ENCODE measurements at places on chromosomes 2 and 18.
A peak's percentile ranks its signal among the peaks of the same experiment; 100 is the strongest.

DNA sequence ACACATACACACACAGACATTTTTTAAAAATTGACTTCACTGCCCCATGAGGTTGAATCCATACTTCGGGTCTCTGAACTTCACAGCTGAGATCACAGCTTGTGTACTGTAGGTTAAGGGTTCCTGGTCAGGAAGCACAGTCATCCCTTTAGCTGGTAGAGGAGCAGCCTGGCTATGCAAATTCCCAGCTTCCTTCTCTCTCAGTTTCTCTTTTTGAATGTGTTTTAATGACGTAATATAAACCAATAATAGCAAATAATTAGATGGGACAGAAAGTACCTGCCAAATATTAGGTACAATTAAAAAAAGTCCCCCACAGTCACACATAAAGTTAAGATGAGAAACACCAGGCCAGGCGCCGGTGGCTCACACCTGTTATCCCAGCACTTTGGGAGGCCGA, 178.7 kb downstream of the ZNF385B start:
- no peak for DNase-seq

DNA sequence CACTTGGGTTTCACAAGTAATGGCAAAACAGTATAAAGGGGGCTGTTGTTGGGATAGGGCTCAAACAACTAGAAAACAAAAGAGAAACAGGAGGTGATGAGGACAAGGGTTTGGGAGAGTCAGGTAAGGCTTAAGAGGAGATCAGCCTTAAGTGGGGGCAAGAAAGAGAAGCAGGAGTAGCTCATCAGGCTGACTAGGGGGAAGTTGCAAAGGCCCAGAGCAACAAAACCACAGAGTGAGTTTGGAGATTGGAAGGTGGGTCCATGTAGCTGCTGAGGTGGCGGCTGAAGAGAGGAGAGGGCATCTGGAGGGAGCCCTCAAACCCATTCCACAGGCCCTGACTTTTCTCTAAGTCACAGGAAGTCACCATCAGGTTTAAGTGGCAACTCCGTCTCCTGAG, 126.0 kb downstream of the MREG start:
- no peak for DNase-seq

DNA sequence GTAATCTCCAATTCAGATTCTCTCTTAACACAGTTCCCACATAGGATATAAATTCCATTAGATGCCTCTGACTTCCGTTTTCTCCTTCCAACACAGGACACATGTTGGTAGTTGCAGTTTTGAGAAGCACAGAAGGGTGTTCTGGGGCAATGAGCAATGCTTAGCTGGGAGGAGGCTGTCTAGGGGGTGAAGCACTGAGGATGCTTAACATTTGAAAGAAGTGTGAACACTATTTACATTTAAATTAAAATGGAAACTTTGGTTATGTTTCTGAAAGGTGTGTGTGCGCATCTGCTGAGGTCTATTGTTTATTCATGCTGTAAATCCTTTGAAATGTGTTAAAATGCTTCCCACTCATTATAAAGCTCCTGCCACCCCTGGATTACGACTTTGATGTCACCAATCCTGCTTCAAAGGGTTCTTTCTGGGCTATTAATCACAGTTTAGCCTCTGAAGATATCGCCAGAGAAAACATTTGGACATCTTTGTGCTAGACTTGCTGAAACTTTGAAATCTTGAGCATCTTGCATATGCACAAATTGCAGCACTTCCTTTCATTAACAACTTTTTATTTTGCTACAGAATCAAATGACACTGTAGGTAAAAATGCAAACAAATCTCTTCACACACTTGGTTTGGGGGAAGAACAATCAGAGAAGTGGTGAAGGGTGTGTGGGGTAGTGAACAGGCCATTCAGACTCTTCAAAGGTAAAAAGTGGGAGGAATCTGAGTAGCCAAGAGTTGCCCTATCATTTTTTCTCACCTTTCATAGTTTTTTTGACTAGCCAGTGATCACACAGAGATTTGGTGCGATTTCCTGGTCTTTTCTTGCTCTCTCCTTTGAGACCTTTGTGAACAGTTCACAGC, 258.4 kb downstream of the MYO3B start:
- DNase-seq = no peak

DNA sequence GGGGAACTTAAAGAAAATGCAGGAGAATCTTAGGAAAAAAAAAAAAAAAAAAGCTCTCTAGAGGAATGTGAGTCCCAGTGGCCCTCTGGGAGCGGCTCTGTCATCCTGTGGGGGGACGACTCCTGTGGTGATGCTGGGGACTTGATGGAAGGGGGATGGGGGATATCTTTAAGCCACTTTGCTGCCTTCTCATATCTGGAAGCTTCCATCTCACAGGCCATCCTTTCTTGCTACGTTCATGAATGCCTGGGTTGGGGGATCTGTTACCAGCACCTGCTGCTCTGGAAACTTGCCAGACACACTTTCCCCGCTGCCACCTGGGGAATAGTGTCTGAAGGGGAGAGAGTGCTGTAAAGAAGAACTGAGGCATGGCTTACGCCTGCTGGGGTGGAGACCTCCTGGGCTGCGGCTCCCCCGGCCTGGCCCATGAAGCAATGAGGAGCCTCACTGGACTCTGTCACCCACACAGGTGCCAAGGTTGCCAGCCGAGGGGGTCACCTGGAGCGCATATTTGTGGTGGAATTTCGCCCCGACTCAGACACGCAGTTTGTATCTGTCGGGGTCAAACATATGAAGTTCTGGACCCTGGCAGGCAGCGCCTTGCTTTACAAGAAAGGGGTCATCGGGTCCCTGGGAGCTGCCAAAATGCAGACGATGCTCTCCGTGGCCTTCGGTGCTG, 92.8 kb downstream of the RTN4 start:
- DNase-seq = no peak

GRCh38 chr2:21220930-21221329, 97.2 kb downstream of the TDRD15 start:
- no peak for DNase-seq

- DNase-seq = no peak
Observed at GRCh38 chr2:54227798-54228197, 28.2 kb downstream of the TSPYL6 start.

DNA sequence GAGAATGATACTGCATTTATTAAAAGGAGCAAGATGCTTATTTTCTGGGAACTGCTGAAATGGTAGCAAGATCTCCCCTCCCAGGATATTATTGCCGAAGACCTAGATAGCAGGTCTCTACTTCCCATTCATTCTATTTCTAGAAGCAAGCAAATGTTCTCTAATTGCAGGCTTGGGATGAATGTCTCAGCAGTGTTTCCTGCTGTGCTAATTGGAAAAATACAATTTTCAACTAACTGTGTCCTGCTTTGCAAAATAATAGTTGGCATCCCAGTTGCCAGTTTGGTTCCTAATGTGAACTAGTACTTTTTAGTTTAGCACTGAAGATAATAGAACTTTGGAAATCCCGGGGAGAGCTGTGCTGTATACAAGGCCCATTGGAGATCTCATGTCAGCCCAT, 26.1 kb downstream of the SLC20A1 start:
- no peak for DNase-seq

DNA sequence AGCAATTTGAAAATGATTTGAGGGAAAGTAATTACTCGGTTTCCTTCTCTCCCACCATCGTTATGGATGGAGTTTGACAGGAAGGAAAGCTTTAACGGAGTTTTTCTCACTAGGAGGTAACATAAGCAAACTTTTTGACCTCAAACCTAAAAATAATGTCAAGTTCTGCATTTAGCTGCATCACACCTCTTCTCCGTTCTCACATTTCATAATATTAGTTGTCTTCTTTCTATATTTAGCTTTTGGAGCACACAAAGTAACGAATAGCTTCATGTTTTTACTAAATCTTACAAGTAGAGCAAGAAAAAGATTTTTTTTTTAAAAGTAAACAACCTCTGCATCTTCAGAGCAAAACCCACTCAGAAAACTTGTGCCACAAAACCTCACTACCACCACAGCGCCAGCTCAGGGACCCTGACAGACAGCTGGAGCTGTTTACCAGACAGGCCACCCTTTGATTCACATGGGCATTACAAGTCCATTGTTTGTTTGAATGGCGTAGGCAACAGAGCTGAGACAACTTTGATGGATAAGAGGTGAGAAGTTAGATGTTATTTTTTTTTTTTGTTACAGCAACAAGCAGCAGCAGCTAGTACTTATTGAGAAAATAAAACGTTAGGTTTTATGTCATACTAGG, 21.9 kb upstream of the ICOS start:
- peak; percentile 34 for DNase-seq

DNA sequence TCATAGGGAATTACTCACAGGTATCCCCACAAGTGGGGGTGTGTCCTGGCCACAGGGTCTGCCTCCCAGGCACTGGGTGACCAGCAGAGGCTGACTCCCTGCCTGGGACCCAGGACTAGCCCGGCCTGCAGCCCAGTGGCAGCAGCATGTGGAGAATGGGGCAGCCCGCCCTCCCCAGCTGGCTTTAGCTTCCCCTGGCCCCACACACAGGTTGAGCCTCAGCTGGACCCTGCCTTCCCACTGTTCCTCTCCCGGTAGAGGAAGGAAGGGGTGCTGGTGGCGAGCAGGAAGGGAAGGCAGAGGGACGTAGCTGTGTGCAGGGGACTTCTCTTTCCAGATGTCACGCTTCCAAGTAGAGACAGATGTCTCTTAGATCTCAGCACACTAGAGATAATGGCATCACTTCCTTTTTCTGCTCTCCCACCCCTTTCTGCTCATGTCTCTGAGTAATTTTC, 51.4 kb downstream of the EMILIN2 start:
- DNase-seq = peak; percentile 82

- DNase-seq = peak; percentile 80
Observed at GRCh38 chr2:164737612-164738081, 104.0 kb downstream of the COBLL1 start.

GRCh38 chr2:207107551-207107950, 58.2 kb downstream of the KLF7 start:
- no peak for DNase-seq

DNA sequence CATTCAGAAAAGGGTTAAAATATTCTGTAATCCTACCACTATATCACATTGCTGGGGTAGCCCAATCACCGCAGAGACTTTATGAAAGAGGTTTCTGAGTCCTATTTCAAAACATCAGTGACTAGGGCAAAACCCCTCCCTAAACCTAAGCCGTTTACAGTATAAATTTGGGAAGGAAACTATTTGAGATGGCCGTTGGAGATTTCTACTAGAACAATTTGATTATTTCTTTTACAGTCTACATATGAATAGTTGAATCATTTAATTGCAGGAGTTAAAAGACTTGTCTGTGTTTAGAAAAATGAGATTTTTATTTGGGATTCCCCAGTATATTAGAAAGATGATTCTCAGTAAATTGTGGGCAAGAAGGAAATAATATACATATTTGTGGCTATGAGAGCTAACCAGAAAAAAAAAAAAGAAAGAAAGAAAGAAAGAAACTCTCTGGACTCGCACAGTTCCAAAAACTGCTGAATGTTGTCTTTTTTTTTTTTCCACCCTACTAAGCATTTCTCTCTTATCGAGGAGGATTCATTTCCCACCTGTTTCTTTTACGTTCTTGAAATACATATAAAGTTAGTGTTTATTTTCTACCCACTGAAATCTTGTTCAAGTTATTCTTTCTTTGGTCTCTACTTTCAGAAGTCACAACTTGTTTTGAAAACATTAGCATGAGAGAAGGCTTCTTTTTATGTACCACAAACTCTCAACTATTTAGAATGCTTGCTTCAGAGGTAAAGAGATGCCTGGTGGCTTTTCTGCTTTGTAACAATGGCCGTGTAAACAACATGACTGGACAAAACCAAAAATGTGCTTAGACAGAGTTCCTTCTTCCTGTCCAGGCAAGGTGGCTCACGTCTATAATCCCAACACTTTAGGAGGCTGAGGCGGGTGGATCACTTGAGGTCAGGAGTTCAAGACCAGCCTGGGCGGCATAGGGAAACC, 65.9 kb downstream of the BCL2 start:
- peak; percentile 48 for DNase-seq
